ENCODE measurements at places on chromosomes 6 and 20. TPM values are rescaled to one million over a fixed set of nuclear protein-coding genes. Genes with fewer than 3 reads are reported as not detected.

DNA sequence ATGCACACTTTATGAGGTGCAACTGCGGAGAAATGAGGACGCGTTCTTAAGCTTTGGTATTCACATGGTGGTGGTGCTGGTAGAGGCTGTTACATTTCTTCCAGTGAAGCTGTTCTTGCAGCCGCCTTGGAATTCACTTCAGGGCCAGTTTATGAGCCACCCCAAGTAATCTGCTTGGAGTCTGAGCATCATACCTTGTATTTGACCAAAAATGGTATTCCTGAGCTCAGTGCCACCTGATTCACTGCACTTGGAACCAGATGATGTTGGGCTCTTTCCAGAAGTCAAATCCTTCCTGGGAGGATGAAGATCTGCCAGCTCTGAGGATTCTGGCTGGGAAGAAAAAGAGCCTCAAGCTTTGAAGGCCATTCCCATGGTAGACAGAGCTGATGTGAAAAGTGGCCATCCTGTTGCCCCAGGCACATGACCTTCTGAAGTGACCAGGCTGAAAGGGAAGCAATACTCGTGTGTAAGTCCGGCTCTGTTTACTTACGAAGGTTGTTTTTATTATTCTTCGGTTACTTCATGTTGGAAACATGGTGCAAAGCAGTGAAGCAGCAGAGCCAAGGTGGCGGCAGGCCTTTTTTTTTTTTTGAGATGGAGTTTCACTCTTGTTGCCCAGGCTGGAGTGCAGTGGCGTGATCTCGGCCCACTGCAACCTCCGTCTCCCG lies 7.7 kb downstream of the MANBAL start:
- no peak for DNase-seq

DNA sequence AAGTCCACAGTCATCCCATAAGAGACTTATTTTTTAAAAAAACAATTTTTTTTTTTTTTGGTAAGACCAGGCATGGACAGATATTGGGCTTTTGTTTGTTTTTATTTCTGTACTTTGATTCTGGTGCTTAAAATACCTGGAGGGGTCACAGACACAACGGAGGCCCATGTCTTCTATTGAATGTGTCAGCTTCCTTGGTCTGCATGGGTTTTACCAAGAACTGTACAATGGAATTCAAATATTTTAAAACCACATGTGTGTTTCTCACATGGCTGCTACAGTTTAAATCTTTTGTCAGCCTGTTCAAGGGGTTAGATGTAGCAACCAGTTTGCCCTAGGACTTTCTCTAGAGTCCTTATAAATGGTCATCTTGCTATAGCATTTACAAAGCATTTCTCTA lies 139.8 kb downstream of the SOX4 start:
- no peak for DNase-seq

The CST5 gene
- total RNA-seq = not detected

GRCh38 chr20:833121-833449 lies 430 bp upstream of the FAM110A start:
- DNase-seq = no peak

DNA sequence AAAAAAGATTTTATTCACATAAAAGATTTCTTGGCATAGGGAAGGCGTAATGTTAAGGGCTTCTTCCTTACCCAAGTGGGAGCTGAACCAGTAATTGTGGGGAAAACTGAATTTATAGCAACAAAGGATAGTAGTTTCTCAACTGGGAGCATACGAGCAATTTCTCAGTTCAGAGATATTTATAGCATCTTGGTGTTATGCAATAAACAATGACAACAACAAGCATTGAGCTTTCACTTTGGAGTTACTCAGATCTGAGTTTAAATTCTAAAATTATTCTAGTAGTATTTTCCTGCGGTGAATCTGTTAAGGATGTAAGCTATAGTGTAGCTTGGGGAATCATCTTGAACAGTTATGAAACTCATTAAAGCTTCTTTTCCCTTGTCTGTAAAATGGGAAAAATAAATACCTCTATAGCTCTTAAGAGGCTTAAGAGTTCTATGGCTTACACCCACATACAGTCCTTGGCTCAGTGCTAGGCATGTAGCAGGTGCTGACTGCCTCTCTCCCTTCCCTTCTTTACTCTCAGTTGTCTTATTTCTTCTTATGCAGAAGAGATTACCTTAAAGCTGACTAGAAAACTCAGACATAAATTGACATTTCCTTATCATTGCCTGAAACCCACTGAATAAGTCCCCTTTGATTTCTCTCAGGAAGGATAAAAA lies 58.8 kb downstream of the SAMD5 start:
- peak; percentile 28 for DNase-seq

DNA sequence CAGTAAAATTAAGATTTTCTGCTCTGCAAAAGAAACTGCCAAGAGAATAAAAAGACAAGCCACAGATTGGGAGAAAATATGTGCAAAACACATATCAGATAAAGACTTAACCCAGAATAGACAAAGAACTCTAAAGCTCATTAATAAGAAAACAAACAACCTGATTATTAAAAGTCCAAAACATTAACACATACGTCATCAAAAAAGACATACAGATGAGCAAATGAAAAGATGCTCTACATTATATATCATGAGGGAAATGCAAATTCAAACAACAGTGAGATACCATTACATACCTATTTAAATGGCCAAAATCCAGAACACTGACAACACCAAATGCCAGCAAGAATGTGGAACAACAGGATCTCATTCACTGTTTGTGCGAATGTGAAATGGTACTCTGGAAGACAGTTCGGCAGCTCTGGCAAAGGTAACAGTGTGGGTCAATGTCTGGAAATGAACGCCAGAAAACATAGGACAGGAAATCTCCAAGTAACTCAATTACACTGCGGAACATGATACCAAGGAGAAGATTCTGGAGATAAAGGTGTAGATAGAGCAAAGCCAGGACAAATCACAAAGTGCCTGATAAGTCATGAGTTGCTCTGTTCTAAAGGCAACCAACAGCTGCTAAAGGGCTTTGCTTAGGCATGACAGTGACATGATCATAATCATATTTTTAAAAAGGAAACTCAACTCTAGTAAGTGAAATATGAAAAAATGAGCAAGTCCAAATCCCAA lies 96.8 kb downstream of the PDE10A start:
- no peak for DNase-seq

DNA sequence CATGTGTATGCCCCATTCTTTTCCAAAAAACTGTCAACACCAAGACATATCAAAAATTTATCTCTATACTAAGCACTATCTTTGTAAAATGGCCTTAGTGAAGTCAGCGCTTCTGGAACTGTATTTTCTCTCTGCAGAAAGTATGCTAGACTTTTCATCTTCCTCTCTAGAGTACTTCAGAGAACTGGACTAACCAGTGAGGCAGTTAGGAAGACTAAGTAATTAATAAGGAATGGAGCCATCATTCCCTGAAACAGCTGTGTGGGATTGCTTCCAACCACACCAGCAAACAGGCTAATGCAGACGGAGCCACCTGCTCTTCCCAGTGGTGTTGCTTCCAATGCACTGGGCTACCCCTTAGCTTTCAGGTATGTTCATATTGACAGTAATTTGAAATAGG lies 169.1 kb upstream of the FUT9 start:
- no peak for DNase-seq

DNA sequence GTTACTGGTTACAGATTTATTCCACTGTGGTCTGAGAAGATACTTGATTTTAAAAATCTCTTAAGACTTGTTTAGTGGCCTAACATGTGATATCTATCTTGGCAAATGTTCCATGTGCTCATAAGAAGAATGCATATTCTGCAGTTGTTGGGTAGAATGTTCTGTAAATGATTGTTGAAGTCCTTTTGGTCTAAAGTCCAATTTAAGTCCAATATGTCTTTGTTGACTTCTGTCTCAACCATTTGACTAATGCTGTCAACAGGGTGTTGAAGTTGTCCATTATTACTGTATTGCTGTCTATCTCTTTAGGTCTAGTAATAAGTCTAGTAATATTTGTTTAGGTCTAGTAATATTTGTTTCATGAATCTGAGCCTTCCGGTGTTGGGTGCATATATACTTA lies 387.8 kb upstream of the RUNX2 start:
- no peak for DNase-seq

DNA sequence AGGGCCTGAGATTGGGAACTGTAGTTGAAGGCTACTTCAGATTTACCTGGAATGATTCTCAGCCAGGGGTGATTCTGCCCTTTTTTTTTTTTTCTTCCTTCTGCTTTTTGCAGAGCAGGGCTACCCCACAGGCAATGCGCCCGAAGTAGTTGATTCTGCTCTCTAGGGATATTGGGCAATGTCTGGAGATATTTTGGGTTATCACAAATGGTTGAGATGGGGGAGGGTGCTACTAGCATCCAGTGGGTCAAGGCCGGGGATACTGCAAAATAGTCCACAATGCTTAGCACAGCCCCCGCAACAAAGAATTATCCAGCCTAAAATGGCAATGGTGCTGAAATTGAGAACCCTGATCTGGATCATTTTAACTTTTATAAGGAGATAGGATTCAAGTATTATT lies 71.2 kb upstream of the ZMYND8 start:
- DNase-seq = no peak

The MAS1 gene
- total RNA-seq = not detected

DNA sequence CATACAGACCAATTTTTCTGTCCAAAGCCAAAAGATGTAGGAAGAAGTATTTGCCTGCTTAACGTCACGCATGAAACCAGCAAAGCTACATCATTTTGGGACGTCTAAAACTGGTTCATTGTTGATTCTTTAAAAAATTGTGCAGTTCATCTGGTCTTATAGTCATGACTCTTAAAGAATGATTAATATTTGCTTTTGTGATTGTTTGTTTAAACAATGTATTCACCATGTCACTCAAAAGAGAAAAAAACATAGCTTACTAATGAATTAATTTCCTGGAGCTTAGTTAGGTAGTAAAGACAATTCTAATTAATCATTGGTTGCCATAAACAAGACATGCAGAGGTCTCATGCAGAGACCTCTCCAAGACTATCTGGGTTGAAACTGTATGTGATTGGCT lies 157.3 kb downstream of the RPS12 start:
- no peak for DNase-seq

DNA sequence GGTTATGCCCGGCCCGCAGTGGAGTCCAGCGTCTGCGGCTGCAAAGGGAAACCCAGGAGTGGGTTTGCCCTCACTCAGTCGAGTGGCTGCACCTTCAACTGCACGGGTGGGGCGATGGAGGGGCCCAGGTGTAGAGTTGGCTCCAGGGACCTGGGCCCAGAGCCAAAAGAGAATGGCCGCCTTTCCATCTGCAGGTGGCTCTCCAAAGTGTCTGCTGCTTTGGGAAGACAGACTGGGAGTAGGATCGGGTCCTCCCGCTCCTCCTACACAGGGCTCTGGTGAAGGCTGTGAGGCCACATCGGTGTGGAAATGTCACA lies 80.1 kb downstream of the PTPN1 start:
- DNase-seq = no peak

The MCM3 gene
- total RNA-seq = 149 TPM

DNA sequence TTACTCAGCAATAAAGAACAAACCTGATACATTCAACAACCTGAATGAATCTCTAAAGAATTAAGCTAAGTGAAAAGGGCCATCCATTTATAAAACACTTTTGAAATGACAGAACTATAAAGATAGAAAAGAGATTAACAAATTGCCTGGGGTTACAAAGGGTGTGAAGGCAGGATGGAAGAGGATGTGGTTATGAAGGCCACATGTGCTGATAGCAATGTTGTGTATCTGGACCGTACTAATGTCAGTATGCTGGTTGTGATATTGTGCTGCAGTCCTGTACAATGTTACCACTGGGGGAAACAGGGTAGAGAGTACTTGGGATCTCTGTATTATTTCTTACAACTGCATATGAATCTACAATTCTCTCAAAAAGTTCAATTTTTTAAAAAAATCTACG lies 36.4 kb downstream of the ELOVL5 start:
- DNase-seq = no peak

DNA sequence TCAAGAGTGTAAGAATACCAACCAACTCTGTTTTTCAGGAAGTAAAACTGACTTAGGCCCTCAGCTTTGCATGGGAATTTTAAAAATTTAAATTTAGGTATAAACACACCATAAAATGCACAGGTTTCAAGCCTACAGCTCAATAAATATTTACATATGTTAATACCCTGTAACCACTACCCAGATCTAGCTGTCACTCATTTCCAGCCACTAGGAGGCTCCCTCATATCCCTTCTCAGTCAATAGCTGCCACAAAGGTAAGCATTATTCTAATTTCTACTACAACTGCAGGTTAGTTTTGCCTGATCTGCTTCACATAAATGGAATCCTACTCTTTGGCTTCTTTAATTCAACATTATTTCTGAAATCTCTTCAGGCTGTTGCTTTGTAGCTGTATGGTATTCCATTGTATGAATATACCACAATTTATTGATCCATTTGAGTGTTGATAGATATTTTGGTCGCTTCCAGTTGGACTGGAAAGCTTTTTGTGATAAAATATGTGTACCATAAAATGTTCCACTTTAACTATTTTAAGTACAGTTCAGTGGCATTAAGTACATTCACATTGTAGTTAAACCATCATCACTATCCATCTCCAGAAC lies 32.5 kb upstream of the MEI4 start:
- peak; percentile 2 for DNase-seq

The ADGB gene
- not detected for total RNA-seq

The C6orf141 gene
- 6.5 TPM for total RNA-seq

The PLTP gene
- total RNA-seq = 10.3 TPM

The IL17A gene
- total RNA-seq = not detected

The ERMARD gene
- total RNA-seq = 15.2 TPM

DNA sequence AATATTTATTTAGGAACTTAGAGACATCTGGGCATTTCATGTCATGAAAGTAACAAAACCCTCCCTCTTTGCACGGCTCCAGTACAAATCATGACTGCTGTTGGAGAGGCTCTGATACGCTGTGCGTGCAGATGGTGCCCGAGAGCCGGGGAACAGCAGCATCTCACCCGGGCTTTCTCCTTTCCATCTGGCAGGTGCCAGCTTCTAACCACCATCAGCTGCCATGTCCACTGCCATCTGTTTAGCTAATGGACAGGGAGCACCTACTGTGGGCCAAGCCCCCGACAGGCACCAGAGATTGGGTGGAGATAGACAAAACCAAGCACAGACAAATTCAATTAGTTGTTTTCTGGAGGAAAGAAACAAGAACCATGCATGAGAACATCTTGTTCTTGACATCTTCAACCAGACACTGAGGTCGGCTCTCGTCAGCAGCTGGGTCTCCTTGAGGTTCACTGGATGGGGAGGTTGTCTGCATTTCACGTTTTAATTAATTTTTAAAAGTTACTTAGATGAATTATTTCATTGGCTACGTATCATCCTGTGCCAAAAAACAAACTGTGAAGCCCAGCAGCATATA lies 323.7 kb downstream of the THBS2 start:
- no peak for DNase-seq

The FOXQ1 gene
- total RNA-seq = 0.17 TPM

- DNase-seq = no peak
These were observed 315.4 kb upstream of the SASH1 start for GRCh38 chr6:148027201-148027600.

- no peak for DNase-seq
These were observed 21.9 kb downstream of the TRERF1 start for GRCh38 chr6:42429836-42430235.

GRCh38 chr6:1840491-1841121 lies 230.9 kb downstream of the FOXC1 start:
- DNase-seq = no peak

The DEF6 gene
- 0.06 TPM for total RNA-seq
